ENCODE measurements at places on chromosomes 6 and 20.
A peak's percentile ranks its signal among the peaks of the same experiment; 100 is the strongest.

DNA sequence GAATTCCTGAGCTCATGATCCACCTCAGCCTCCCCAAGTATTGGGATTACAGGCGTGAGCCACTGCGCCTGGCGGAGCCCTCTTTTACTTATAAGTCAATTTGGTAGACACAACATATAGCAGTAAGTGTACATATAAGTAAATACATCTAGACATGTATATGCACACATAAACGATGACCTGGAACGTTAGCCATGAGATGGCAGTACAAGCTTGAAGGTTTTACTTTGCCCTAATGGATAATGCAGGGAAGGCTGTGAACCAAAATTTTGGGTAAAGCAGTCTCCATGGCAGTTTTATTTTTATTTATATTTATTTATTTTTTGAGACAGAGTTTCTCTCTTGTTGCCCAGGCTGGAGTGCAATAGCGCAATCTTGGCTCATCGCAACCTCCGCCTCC lies 2.4 kb upstream of the GNMT start:
- no peak for DNase-seq

DNA sequence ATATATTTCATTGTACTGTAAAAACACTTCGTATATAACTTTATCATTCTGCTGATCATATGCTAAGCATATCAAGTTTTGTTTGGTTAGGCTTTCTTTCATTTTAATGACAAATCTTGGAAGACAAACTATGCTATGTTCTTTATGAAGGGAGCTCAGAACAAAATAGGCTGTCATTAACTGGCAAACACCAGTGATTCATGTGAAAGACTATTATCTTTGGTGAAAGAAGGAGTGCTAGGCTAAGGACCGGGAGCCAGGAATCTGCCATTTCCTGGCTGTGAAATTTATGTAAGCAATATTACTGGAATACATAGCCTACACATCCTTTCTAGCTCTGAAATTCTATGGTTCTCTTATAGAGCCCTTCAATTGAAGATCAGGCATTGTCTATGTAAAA lies 136.2 kb upstream of the CCN2 start:
- DNase-seq, result peak; percentile 77

- no peak for DNase-seq
Measured at GRCh38 chr6:168516944-168517741, 76.2 kb downstream of the SMOC2 start.

- no peak for DNase-seq
Measured at GRCh38 chr6:13655700-13656099, 40.6 kb downstream of the NOL7 start.

DNA sequence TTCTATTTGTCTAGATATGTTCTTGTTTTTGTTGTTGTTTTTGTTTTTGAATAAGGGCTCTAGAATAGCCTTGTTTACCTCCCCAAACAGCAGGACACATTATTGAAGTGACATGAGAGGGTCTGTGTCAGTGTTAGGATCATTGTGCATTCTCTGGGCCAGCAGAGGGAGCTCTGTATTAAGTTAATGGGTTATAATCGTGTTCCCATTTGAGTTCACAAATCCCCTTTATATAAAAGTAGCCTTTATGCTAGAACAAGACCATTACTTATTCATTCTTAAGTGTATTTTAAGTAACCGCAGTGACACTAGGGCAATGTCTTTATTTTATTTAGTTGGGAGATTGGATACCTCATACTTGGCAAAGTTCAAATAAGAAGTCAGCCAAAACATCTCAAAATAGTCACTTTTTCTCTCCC lies 44.8 kb downstream of the STK4 start:
- peak; percentile 82 for DNase-seq

- DNase-seq, result no peak
Measured at GRCh38 chr6:118319416-118319815, 228.7 kb upstream of the PLN start.

GRCh38 chr20:58709013-58709702 lies 16.6 kb downstream of the NPEPL1 start:
- no peak for DNase-seq

- peak; percentile 61 for DNase-seq
Measured at GRCh38 chr20:58481481-58482021, 33.6 kb downstream of the APCDD1L start.

GRCh38 chr6:63447134-63447533 lies 125.1 kb upstream of the LOC128125822 start:
- no peak for DNase-seq

GRCh38 chr20:58482416-58482815 lies 32.8 kb downstream of the APCDD1L start:
- peak; percentile 35 for DNase-seq

- peak; percentile 86 for DNase-seq
Measured at GRCh38 chr20:50794846-50795634, at the start of gene BCAS4. Gene BCAS4, plus strand, starts transcription at chr20:50795061. Its CDS starts 23 bp downstream, at chr20:50795084.

DNA sequence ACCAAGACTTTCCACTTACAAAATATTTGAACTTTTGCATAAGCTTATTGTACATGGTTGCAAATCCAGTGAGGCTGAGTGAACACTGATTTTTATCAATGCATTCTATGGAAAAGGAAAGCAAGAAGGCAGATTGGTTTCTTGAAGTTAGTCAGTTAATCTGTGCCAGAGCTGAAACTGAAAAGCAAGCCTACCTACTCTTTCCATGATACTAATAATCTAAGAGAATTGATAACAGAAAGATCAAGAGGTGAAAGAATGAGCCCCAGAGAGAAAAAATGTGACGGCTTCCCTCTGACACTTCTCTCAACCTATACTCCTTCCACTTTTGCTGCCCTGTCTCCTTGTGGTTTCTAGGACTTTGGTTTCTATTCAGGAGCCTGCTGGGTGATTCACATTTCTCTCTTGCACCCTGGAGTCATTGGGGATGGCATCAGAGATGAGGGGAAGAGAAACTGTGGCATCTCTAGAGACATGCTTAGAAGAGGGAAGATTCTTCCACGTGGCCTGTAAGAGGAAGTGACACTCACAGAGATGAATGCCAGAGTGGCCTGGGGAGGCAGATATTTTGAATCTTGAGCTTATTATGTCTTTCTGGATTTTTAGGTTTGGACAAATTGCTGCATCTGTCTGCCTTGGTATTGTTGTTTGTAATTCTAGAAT lies 158.6 kb upstream of the RIMS1 start:
- peak; percentile 11 for DNase-seq

- no peak for DNase-seq
Measured at GRCh38 chr6:10203651-10204050, 211.2 kb downstream of the TFAP2A start.

GRCh38 chr6:26021001-26021349 lies 58.4 kb downstream of the TRIM38 start:
- peak; percentile 74 for DNase-seq

DNA sequence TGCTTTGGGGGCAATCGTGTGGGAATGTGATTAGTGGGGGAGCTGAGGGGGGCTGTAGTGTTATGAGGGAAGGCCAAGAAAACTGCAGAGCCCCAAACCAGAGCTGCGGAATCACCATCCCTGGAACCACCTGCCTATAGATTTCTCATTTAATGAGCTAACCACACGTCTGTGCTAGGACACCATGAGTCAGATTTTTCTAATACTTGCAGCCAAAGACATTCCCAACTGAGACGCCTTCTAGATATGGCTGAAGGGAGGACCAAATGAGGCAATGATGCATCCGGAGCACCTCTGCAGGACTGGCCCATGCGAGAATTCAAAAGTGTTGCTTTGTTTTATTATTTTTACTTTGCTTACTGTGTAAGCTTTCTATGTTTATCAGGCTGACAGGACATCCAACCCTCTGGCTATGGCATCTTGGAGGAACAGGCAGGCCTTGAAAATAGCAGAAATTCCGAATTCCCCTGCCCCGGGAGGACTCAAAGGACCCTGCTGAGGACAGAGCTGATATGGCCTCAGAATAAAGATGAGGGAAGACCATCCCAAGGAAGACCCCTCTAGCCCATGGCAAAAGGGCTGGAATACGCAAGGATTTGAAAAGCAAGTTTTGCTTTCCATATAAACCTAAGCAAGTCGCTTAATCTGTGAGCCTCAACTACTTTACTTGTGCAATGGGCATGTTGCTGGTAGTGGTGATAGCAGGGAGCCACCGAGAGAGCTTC lies 3.1 kb upstream of the PTGIS start:
- peak; percentile 71 for DNase-seq

DNA sequence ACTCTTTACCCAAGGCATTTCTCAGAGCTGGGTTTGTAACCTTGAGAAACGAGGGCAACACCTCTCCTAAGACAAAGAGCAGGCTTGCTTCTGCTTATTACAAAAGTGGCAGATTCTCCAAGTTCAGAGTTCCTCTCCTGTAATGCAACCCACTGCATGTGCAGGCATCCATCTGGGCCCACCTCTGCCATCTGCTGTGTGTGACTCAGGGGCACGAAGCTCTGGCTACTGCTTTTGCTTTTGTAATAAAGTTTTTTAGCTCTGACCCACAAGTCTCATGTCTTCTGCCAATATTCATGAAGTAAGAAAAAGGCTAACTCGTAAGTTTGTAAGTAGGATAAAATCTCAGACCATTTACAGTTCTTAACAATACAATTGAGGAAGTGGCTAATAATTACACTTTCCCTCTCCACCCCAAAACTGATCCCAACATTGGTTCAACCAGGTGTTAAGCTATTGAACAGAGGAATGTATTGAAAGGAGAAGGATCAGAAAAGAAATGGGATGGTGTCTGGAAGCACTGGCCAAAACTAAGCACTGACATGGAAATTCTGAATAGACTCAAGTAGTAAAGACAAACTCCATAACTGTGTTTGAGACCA lies 51.7 kb upstream of the SMLR1 start:
- DNase-seq, result peak; percentile 38

DNA sequence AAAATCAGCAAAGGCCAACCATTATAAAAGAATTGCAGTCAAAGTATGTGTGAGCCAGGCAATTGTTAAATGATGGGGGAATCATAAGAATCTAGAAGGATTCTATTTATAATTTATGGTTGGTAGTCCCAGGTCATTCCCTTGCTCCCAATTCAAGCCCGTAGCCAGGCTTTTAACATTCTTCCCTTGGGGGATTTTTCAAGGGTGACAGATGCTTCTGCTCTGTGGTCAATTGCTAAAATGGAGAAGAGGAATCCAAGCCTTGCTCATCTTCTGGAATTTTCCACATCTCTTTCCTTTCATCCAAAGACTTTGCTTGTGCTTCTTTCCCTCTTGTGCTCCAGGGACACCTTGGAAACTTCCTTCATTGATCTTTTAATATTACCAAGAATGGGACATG lies 18.0 kb upstream of the BCAS1 start:
- peak; percentile 76 for DNase-seq

- peak; percentile 34 for DNase-seq
Measured at GRCh38 chr20:13771853-13772453, 12.8 kb downstream of the ESF1 start.

DNA sequence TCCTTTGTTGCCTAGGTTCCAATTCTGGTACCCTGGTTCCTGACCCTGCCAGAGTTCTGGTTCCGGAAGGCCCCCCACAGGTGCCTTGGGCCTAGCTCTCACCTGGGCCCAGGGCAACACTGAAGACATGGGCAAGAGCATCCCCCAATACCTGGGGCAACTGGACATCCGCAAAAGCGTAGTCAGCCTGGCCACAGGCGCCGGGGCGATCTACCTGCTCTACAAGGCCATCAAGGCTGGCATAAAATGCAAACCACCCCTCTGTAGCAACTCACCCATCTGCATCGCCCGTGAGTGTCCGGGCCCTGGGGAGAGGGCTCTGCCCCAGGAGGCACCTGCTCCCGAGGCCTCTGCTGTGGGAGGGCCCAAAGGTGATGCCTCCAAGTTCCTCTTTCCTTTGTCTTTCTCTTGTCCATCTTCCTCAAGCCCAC lies at the start of gene ARMC12:
Gene ARMC12, plus strand, starts transcription at position 51 of the 431 bp plus-strand sequence. Its CDS starts 77 bp downstream, at position 128.
- DNase-seq, result no peak

DNA sequence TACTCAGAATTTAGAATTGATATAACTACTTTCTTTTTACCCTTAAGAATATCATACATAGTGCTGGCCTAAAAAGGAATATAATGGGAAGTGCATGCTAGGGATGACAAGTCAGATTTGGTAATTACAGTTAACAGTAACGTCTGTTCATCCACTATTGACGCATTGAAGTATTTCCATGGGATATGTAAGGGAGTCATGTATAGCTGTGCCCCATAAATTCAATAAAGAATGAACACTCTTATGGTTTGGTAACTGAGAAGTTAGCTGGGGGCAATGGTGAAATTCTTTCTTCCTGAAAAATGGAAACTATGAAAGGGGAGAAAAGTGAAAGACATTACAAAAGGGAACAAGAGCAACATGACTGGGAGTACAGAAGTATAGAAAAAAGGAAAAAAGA lies 2.6 kb upstream of the COL19A1 start:
- DNase-seq, result no peak

DNA sequence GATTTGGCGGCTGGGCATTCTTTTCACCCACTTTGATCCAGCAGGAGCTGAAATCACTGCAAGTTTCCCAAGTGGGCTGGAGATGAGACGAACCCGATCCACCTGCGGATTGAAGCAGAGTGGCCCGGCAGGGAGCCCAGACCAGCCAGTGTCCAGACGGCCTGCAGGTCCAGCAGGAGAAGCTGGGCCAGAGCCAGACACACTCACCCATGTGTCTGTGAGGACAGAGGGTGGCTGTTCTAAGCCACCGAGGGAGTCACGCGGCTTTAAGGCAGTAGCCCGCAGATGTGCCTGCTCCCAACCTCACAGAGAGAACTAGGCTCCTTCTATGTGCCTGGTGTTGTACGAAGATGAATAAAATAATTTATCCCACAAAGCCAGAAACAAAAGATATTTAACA lies 200.7 kb downstream of the WDR27 start:
- no peak for DNase-seq

DNA sequence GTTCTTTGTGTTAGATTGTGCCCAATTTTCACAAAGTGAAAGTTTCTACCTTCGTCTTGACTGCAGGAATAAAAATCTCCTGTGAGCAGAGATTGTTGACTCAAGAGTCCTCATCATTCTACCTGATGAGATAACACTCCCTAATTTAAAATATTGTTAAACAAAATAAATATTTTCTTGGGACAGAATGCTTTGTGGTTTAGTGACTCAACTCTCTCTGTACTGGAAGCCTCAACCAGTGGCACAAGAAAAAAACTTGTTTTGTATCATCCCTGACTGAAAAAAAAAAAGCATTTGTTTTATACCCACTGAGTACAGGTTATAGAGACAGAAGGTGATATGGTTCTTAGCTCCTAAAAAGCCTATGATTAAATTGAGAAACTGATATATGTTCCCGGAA lies 78.9 kb downstream of the CRYBG1 start:
- peak; percentile 10 for DNase-seq

- DNase-seq, result peak; percentile 12
Measured at GRCh38 chr20:1920252-1920651, 25.0 kb downstream of the SIRPA start.

- DNase-seq, result peak; percentile 82
Measured at GRCh38 chr20:31674895-31675827, 37.4 kb downstream of the COX4I2 start.

DNA sequence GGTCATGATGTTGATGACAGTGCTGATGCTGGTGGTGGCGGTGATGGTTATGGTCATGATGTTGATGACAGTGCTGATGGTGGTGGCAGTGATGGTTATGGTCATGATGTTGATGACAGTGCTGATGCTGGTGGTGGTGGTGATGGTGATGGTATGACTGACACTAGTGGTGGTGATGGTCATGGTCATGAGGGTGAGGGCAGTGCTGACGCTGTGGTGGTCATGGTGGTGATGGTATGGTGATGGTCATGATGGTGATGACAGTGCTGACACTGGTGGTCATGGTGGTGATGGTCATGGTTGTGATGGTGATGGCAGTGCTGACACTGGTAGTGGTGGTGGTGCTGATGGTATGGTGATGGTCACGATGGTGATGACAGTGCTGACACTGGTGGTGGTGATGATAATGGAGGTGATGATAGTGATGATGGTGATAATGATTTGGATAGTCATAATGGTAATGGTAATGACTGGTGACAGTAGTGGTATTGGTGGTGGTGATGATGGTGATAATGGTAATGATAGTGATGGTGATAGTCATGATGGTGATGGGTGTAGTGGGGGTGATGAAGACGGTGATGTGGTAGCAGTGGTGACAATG lies 206.2 kb downstream of the CDH4 start:
- DNase-seq, result no peak

Measured in EH (cell line).